ENCODE measurements at places on chromosomes 3 and 15. TPM values are rescaled to one million over a fixed set of nuclear protein-coding genes. Genes with fewer than 3 reads are reported as not detected.

The LRTM1 gene
- not detected for total RNA-seq

The SLC22A13 gene
- total RNA-seq, result not detected

The OR5K2 gene
- not detected for total RNA-seq

The NME9 gene
- not detected for total RNA-seq

The CDHR4 gene
- 0.10 TPM for total RNA-seq

The PIGZ gene
- total RNA-seq, result not detected

The GNAT1 gene
- not detected for total RNA-seq

The GTF2A2 gene
- 149 TPM for total RNA-seq

The FBXO40 gene
- total RNA-seq, result not detected

The DGKG gene
- total RNA-seq, result 2.6 TPM

The MBD4 gene
- total RNA-seq, result 26.5 TPM

The NOX5 gene
- total RNA-seq, result not detected

The LYZL4 gene
- not detected for total RNA-seq

The P2RY13 gene
- total RNA-seq, result not detected

The WDR93 gene
- not detected for total RNA-seq

The CNOT10 gene
- 17.9 TPM for total RNA-seq

The TMEM87A gene
- total RNA-seq, result 35.9 TPM

The PIF1 gene
- total RNA-seq, result 8.5 TPM

The EFCAB12 gene
- total RNA-seq, result not detected

The AGBL1 gene
- not detected for total RNA-seq

The IL17RC gene
- 14.8 TPM for total RNA-seq

The HESX1 gene
- total RNA-seq, result not detected

The THPO gene
- not detected for total RNA-seq

The GREM1 gene
- total RNA-seq, result 30.7 TPM

The SKOR1 gene
- total RNA-seq, result not detected

The CLRN1 gene
- not detected for total RNA-seq

The SLC7A14 gene
- not detected for total RNA-seq

The RTP1 gene
- total RNA-seq, result not detected

The TMEM89 gene
- total RNA-seq, result not detected

All from MG63 (cell line).